ENCODE measurements at places on chromosomes 5 and 9.

GRCh38 chr9:127642082-127642740 is 30.1 kb downstream of the STXBP1 start:
- no peak for DNase-seq

- DNase-seq: no peak
Measured at GRCh38 chr5:36443941-36444340, 142.2 kb upstream of the RANBP3L start.

GRCh38 chr9:24502206-24502937 is 43.3 kb downstream of the IZUMO3 start:
- DNase-seq: no peak

GRCh38 chr9:135809166-135809565 is 98.2 kb downstream of the CAMSAP1 start:
- no peak for DNase-seq

DNA sequence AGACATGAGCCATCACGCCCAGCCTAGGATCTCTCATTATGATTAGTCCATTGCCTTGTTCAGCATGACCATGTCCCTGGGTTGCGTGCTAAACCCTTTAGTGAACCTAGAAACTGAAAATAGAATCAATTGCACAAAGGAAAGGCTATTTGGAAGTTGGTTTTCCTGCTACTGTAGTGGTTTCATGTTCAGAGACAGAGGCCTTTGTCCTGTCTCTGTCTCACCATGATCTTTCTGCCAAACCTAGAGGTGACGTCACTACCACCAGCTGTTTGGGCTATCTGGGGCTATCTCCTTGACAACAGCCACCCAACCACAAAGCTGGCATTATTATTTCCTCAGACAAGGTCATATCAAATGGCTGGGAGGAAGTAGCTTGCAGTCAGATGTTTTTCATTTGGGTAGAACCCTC is 4.0 kb upstream of the CDK5RAP2 start:
- no peak for DNase-seq

- DNase-seq: no peak
Measured at GRCh38 chr9:69297300-69297980, 27.6 kb upstream of the ENTREP1 start.

Data from stimulated activated CD4-positive, alpha-beta T cell treated with anti-CD3 and anti-CD28 coated beads, Interleukin-1b, Interleukin-23, amount 100 ng/mL, for 24 hours (primary cell).